SW 1271 (cell line): ENCODE measurements at places on chromosomes 12 and 14.

DNA sequence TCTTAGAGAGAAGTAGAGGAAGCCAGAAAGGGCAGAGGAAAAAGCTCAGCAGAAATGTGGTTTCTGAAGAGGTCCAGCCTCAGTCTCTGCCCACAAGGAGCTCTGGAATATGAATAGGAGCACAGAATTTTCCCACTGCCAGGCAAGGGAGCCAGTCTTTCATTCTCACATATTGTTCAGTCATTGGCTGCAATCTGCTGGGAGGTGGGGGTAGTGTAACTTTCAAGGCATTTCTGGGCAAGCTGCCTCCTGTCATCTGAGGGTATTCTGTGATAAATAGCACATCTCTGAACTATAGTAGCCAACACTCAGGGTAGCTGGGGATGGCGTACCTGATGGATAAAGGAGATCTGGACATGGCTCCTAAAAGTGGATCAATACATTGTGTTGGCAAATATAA lies 127.2 kb downstream of the LRRK2 start:
- DNase-seq, result no peak

DNA sequence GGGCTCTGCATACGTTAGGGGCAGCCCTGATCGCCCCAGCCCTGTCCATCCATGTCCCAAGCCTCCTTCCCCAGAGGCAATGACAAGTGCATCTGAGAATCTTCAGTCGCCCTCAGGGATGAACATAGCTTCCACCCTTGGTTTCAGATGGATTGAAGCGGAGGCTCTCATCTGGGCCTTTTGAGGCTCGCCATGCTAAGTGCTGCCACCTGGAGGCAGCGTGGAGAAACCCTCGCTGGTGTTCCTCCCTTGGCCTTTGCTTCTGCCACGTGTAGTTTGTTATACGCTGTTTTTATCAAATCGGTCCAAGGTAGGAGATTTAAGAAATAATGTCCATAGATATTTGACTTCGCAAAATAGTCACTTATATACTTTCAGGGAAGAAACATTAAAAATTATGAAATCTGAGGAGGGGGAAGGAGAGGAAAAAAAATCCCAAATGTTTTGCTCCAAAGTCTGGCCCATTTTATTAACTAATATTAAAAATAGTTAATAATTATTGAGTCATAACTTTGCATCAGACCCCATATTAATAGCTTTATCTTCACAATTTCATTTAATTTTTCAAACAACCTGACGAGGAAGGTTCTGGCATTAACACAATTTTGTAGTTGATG lies 28.8 kb upstream of the LRRC10 start:
- peak; percentile 51 for DNase-seq

DNA sequence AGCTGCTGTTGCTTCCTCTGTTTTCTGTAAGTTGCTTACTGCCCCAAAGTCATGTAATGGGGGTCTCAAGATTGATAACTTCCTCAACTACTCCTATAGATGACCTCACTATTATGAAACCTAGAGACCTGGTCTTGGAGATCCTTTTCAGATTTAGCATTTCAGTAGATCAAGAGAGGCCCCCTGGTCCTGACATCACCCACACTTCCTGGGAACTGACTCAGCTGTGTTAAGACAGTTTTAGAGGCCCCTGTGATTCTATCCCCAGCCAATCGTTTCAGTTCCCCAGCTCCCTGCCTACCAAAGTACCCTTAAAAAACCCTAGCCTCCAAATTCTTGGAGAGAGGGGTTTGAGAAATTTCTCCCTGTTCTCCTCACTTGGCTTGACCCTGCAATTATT lies 9.2 kb upstream of the ARG2 start:
- no peak for DNase-seq

GRCh38 chr14:73909681-73910080 lies 23.0 kb downstream of the ZNF410 start:
- DNase-seq, result no peak

GRCh38 chr12:130449291-130449690 lies 111.6 kb downstream of the PIWIL1 start:
- DNase-seq, result no peak

GRCh38 chr12:123319273-123319672 lies 45.4 kb downstream of the SBNO1 start:
- DNase-seq, result no peak

DNA sequence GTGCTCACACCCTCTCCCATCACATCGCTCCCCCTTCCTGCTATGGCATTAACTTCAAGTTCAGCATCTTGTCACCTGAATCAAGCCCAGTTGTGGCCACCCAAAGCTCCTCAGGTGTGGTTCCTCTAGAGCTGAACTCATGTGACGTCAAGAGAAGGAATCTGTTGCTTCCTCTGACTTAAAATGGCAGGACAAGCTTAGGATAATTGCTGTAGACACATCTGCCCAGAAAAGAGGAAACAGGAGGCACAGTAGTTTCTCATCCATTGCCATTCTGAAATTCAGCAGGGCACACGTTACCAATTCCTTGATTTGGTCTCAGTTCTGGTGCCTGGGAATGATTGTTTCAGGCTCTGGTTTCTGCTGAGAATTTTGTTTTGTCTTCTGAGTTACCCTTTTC lies 52.1 kb downstream of the RCOR1 start:
- DNase-seq, result no peak

- DNase-seq, result no peak
Measured at GRCh38 chr12:3571323-3571722, 80.3 kb downstream of the PRMT8 start.

DNA sequence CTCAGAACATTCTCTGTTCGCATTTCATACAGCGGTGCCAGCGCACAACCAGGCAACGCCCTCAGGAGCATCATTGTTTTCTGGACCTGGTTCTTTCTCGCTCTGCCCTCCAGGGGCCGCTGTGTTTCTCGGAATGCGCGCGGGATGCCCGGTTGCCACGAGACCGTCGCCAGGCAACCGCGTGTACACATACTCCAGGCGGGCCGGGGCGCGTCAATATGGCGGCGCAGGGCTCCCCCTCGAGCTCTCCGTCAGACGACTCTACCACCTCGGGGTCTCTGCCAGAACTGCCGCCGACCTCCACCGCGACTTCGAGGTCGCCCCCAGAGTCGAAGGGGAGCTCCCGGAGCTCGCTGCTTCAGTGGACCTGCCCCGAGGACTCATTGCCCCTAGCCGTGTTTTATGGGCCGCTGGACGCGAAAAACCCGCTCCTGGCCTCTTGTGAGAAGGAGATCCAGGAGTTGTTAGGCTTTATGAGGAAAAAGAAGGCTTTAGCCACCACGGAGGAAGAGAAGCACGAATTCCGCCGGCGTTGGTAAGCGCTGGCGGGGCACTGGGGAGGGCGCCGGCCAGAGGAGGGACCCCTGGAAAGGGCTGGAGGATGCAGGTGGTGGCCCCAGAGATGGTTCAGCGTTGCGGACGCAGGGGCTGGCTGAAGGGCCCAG lies at the start of gene CFAP54:
Gene CFAP54 (plus strand): TSS at position 186 of the 665 bp plus-strand sequence. CDS start 33 bp downstream, at position 219.
- peak; percentile 94 for DNase-seq

DNA sequence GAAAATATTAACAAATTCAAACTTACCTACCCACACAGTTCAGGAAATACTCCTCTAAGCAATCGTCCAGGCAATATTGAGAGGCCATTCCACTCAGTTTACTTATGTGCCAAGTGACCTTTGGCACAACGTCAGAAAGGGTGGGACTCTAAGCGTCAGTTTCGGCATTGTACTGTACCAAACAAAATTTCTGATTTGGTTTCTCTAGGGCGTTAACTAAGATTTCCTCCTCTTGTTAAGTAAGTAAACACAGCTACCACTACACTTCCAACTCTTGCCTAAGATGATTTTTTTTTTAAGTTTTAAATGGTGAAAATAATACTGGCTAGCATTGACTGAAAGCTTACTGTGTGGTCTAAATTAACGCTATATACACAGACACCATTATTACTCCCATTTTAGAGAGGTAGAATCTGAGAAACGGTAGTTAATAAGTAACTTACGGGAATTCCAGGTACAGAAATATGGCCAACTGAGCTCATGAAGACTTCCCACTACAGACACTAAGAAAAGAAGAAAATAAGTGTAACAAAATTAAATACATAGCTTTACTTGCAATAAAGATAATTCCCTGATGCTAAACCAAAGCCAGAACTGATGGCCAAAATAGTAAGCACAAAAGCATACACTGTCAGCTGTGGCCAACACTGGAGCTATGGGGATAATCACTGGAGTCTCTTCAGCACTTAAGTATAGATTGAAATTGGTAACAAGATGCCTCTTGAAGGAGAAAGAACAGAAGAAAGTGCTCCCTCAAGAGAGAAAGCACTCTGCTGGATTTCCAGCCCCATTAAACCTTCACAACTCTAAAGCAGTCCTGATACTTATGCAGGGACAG lies 76.1 kb downstream of the EPS8 start:
- DNase-seq, result no peak

DNA sequence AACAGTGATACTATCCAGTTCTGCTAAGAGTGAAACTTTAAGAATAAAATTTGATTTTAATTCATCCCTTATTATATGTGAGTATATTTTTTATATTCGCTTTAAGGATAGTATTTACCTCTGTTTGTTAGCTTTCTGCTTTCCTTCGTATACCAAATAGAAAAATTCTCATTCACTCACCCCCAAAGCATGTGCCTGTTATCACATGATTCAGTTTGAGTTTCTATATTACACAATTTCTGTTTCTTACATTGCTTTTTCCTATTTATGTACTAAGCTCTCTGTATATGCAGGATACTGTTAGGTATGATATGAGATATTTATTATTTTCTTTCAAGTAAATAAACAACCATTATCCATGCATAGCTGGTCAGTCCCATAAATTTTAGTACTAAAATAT lies 275.2 kb downstream of the FBXL14 start:
- DNase-seq, result no peak
